ENCODE measurements at places on chromosomes 11 and 22. TPM values are rescaled to one million over a fixed set of nuclear protein-coding genes. Genes with fewer than 3 reads are reported as not detected.

DNA sequence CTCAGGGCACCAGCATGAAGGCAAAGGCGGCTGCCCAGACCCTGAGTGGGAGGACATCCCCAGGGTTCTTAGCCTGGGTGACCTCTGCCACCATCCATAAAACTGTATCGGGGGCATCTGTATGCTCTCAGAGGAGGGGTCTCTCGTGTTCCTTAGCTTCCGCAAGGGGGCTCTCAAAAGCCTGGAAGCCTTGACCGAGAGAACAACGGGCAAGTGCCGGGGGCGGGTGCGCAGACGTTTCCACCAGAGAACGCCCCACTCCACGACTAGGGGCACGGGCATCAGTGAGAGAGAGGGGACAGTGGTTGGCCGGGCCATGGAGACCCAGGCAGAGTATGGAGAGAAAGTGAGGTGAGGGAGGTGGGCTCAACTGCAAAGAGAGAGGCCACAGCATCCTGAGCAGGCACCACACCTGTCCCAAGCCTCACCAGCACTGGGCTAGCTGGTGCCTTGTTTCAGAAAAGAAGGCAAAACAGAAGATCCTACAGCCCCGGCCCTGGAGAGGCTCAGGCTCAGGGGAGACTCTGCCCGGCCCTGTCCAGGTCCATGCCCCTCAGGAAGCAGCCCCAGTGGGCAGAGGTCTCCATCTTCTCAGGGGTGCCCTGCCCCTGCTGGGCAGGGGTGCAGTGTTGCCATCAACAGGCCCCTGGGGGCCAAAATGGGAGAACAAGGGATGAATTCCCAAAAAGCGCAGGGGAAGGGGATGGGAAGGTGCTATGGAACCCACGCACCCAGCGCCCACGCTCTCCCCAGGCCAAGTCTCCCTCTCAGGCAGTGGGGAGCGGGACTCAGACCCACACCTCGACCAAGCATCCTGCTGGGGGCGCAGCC lies 5.9 kb downstream of the TSPAN32 start:
- H3K36me3 ChIP-seq = no peaks in the 10 kb centered on the region
- H3K27ac ChIP-seq = no peak overlapping the region
- no peak for DNase-seq
- no peaks in the 10 kb centered on the region for H3K27me3 ChIP-seq
- no peak overlapping the region for H3K4me3 ChIP-seq

- peak overlapping the region; percentile 36 for H3K27ac ChIP-seq
- H3K36me3 ChIP-seq = peaks cover 69% of the 10 kb centered on the region
- DNase-seq = peak; percentile 77
- peaks cover 94% of the 10 kb centered on the region for H3K4me1 ChIP-seq
- H3K4me3 ChIP-seq = peak overlapping the region; percentile 50
Measured at GRCh38 chr22:37230673-37231405, 13.2 kb downstream of the RAC2 start.

- no peak for DNase-seq
- H3K27me3 ChIP-seq = no peaks in the 10 kb centered on the region
- no peak overlapping the region for H3K4me3 ChIP-seq
- H3K4me1 ChIP-seq = peaks cover 4% of the 10 kb centered on the region
- no peak overlapping the region for H3K27ac ChIP-seq
- H3K36me3 ChIP-seq = no peaks in the 10 kb centered on the region
Measured at GRCh38 chr11:33931067-33931466, 39.2 kb upstream of the LMO2 start.

FREY1 gene
- polyA plus RNA-seq = 0.43 TPM

GRCh38 chr11:84476581-84476980 lies 1150.6 kb downstream of the DLG2 start:
- no peaks in the 10 kb centered on the region for H3K27me3 ChIP-seq
- no peak for DNase-seq
- no peak overlapping the region for H3K27ac ChIP-seq
- H3K4me1 ChIP-seq = no peaks in the 10 kb centered on the region

GRCh38 chr11:33128739-33129138 lies 32.5 kb downstream of the CSTF3 start:
- H3K4me1 ChIP-seq = no peaks in the 10 kb centered on the region
- H3K4me3 ChIP-seq = no peak overlapping the region
- no peaks in the 10 kb centered on the region for H3K36me3 ChIP-seq
- H3K27ac ChIP-seq = no peak overlapping the region
- DNase-seq = no peak
- H3K27me3 ChIP-seq = no peaks in the 10 kb centered on the region

UPK3A gene
- not detected for polyA plus RNA-seq

CPT1A gene
- 9.8 TPM for polyA plus RNA-seq

DNA sequence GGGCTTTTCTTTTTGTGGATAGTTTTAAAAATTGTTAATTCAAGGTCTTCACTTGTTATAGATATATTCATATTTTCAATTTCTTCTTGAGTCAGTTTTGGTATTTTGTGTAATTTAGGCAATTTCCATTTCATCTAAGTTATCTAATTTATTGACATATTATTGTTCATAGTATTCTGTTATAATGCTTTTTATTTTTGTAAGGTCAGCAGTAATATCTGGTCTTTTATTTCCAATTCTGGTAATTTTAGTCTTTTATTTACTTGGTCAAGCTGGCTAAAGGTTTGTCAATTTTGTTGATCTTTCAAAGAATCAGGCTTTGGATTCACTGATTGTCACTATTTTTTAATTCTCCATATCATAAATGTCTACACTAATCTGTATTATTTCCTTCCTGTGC lies 60.1 kb downstream of the HORMAD2 start:
- no peaks in the 10 kb centered on the region for H3K27me3 ChIP-seq
- no peak overlapping the region for H3K4me3 ChIP-seq
- H3K27ac ChIP-seq = no peak overlapping the region
- no peak for DNase-seq

DNA sequence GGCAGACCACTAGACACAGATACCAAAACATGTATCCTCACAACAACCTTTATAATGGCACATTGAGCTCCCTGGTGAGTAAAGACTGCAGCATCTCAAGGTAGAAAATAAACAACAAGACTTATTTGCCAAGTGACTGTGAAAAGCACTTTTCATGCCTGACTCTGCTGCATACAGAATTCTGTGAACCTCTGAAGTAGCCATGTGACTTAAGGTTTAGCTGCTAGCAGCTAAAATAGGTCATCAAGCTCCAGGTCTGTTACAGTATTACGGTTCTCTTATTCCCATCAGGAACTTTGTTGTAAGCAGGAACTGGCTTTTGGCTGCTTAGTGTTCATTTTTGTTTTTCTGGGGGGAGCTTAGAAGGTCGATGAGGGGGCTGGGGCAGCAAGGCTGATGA lies 139.4 kb downstream of the PAX6 start:
- H3K4me1 ChIP-seq = no peaks in the 10 kb centered on the region
- no peak overlapping the region for H3K27ac ChIP-seq
- no peak overlapping the region for H3K4me3 ChIP-seq
- H3K27me3 ChIP-seq = no peaks in the 10 kb centered on the region

All from CD8-positive, alpha-beta memory T cell (primary cell).